ENCODE measurements at places on chromosomes 2 and 18.
A peak's percentile ranks its signal among the peaks of the same experiment; 100 is the strongest.

GRCh38 chr2:118807668-118808428, 39.6 kb downstream of the EN1 start:
- DNase-seq: no peak

DNA sequence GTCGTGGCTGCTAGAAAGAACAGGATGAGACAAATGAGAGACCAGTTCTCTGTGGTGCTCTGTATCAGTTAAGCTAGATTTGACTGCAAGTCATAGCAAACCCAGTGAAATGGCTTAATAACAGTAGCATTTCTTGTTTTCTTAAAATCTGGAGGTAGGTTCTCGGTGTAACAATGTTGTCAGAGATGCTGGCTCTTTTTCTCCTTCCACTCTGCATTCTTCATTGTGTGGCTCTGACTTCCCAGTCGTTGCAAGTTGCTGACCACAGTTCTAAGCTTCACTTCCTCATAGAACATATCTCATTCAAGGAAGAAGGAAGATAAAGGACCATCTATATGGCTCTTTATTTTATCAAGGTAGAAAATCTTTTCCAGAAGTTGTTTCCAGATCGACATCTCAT, 7.9 kb upstream of the CKAP2L start:
- peak; percentile 66 for DNase-seq

DNA sequence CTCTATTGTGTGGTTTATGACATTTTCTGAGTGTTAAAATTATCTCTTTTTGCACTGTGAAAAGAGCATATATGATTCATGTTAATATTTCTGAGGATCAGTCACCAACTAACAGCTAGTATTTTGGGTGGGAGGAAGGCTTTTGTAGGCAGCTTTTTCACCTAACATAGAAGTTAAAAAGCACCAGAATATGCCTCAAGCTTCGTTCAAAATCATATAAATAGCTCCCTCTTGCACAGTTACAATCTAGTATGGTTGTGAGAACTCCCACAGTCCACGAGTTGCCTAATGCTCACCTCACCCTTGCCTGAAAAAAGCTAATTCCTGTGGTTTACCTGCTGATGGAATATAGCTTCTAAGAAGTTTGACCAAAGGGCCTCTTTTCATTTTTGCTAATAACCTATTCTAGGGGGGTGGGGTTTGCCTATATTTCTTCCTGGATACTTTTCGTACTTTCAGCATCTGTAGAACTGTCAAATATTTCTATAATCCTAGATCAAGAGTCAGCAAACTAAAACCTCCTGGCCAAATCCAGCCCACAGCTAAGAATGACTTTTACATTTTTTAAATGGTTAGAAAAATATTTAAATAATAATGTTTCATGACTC, 167.1 kb upstream of the FOSL2 start:
- DNase-seq: no peak

DNA sequence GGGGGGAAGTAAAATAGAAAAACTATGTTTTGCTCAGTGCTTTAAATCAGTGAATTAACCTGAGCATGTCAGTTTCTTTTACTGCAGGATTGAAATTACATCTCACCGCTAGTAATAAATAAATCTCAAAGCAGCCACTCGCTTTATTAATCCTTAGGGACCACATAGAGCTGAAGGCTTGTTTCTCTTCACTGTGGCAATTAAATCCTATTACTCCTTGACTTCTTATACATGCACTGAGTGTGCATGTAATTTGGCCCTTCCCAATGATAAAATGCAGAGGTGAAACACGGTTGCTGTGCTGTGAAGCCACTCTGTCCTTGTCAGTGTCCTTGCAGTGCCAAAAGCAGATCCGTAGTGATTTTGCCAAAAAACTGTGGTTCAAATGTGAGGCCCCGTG, 77.1 kb upstream of the RBM44 start:
- DNase-seq: no peak

DNA sequence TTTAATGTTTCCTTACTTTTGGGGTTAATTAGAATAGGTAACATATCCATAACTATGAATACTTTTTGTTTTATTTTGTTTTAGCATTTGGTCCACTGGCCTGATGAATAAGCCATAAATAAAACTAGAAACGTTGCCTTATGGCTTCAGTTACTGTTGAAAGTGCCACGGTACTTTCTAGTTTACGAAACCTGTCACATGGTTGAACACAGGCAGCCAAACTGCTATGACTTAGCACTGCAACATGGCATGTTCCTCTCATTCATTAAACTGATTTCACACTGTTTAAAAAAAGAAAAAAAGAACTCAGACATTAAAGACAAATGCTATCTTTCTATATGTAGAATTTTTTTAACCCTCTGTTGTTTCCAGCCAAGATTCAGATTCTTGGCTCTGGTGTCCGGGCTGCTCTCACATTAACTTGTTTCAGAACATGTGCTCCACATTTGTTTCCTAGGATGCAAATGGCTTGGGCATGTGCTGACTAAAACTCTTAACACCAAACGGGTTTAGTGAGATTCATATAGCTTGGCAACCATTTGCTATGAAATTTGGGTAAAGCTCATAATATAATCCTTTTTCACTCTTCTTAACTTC, 323.9 kb upstream of the RND3 start:
- no peak for DNase-seq

DNA sequence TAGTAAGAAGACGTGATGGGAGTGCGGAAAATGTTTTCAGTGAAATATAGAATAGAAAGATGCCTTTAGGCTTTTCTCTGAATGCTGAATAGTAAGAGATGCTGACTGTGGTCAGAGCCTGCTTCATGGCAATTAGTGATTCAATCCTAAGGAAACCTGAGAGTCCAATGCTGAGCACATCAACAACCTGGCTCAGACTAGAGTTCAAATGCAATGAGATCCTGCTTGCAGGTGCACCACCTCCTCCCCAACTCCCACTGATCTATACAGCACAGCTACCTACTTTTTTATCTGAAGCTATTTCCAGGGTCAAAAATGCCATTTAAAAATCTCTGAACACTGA, 65.4 kb downstream of the AAK1 start:
- no peak for DNase-seq

GRCh38 chr2:43675646-43676321, 445 bp downstream of the C1GALT1C1L start:
- DNase-seq: no peak

GRCh38 chr2:175432021-175432420, 250.5 kb upstream of the ATP5MC3 start:
- no peak for DNase-seq

DNA sequence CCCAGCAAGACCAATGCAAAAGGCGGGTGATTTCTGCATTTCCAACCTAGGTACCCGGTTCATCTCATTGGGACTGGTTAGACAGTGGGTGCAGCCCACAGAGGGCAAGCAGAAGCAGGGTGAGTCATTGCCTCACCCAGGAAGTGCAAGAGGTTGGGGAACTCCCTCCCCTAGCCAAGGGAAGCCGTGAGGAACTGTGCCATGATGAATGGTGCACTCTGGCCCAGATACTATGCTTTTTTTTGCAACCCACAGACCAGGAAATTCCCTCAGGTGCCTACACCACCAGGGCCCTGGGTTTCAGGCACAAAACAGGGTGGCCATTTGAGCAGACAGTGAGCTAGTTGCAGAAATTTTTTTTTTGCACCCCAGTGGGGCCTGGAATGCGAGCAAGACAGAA, 662.6 kb upstream of the ACVR2A start:
- DNase-seq: no peak

GRCh38 chr2:140601342-140601741, 1529.5 kb downstream of the LRP1B start:
- DNase-seq: no peak

DNA sequence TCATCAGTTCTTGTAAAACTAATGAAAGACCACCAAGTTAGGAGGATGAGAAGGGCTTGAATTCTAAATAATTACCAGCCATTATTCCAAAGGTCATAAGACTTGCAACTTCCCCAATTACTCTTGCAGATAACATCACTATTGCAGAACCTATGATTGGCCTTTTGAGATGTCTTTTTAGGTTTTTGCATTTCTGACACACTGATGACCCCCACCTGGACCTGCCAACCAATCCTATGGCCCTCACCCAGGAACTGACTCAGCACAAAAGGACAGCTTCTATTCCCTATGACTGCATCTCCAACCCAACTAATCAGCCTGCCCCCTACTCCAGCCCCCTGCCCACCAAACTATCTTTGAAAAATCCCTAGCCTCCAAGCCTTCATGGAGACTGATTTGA, 111.5 kb upstream of the COPS8 start:
- DNase-seq: no peak

DNA sequence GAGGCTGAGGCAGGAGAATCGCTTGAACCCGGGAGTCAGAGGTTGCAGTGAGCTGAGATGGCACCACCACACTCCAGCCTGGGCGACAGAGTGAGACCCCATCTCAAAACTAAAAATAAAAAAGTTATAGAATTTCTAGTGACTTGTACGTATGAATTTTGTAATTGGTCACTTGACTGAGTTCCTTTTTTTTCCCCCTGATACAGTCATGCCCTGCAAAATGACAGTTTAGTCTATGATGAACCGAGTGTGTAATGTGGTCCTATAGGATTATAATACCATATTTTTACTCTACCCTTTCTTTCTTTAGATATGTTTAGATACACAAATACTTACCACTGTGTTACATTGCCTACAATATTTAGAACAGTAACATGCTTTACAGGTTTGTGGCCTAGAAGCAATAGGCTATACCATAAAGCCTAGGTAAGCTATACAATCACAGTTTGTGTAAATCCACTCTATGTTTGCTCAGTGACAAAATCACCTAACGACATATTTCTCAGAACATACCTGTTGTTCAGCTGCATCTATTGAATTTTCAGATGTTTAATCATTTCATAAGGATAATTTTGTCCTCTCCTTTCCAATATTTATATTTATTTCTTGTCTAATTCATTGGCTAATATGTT, 25.4 kb downstream of the SOCS6 start:
- DNase-seq: no peak
